Uterine smooth muscle cell (primary cell): ENCODE measurements at places on chromosomes 7 and 10. TPM values are rescaled to one million over a fixed set of nuclear protein-coding genes. Genes with fewer than 3 reads are reported as not detected.

Gene FGL2
- total RNA-seq, result under 0.01 and 0.22 TPM in 2 replicates

Gene OR6B1
- total RNA-seq, result under 0.01 TPM in 1 of 2 replicates, not detected in the other

Gene MUC3A
- under 0.01 TPM in 1 of 2 replicates, not detected in the other for total RNA-seq

Gene NUTM2A
- total RNA-seq, result 0.62 TPM in 1 of 2 replicates, not detected in the other

Gene FRAT2
- 6.0 and 6.6 TPM in 2 replicates for total RNA-seq

Gene ZPBP
- not detected in 2 replicates for total RNA-seq

Gene C1QL3
- total RNA-seq, result not detected in 2 replicates

Gene DNA2
- 6.4 and 14.1 TPM in 2 replicates for total RNA-seq

Gene ITPRID1
- total RNA-seq, result not detected in 2 replicates

Gene CHAT
- total RNA-seq, result not detected in 2 replicates

Gene RTKN2
- total RNA-seq, result 4.6 and 6.3 TPM in 2 replicates

Gene ADAM12
- 40.8 and 119 TPM in 2 replicates for total RNA-seq
